ENCODE measurements at places on chromosomes 2 and 18.

DNA sequence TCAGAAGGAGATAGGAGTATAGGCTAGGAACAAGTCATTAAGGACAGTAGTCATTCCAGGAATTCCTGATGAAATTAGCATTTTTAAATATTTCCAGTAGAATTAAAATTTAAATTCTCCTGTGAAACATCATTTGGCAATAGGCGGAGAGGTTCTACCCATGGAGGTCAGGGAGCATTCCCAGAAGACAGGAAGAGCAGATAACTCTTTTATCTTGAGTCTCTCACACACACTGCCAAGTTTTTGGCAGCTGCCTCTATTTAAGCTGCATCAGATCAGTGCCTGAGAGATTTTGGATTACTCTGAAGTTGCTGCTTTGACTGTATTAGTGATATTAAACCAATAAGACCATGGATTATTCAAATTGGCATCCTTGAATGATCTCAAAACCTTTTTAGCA, 714.7 kb downstream of the EPHA4 start:
- no peak overlapping the region for H3K27ac ChIP-seq
- no peaks in the 10 kb centered on the region for H3K36me3 ChIP-seq
- no peaks in the 10 kb centered on the region for H3K27me3 ChIP-seq
- H3K4me3 ChIP-seq: no peak overlapping the region

GRCh38 chr2:197207106-197207505, 103.5 kb downstream of the ANKRD44 start:
- no peak for DNase-seq
- H3K4me3 ChIP-seq: no peak overlapping the region
- H3K27me3 ChIP-seq: no peaks in the 10 kb centered on the region
- no peak overlapping the region for H3K27ac ChIP-seq

- DNase-seq: no peak
- H3K4me1 ChIP-seq: no peaks in the 10 kb centered on the region
- no peaks in the 10 kb centered on the region for H3K27me3 ChIP-seq
- no peak overlapping the region for H3K27ac ChIP-seq
- no peaks in the 10 kb centered on the region for H3K36me3 ChIP-seq
- no peak overlapping the region for H3K4me3 ChIP-seq
Observed at GRCh38 chr18:33375829-33376228, 64.7 kb downstream of the CCDC178 start.

DNA sequence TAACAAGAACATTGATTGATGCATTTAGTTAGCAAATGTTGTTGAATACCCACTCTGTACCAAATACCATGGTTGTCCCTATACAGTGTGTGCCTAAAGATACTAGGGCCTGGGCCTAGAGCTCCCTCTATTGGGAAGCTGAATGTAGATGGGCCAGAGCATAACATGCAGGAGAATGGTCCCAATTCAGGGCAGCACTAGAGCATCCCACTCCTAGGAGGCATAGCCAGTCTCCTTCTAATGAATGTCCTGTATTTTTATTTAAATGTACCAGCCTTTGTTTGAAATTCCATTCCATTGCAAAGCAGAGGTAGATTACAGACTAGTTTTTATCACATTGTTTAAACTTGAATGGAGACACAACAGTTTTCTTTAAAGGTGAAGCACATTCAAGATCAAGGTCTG, 90.6 kb downstream of the FEZ2 start:
- H3K4me3 ChIP-seq: no peak overlapping the region
- peaks cover 10% of the 10 kb centered on the region for H3K36me3 ChIP-seq
- H3K4me1 ChIP-seq: no peaks in the 10 kb centered on the region
- no peak for DNase-seq
- H3K27ac ChIP-seq: no peak overlapping the region
- H3K27me3 ChIP-seq: no peaks in the 10 kb centered on the region

DNA sequence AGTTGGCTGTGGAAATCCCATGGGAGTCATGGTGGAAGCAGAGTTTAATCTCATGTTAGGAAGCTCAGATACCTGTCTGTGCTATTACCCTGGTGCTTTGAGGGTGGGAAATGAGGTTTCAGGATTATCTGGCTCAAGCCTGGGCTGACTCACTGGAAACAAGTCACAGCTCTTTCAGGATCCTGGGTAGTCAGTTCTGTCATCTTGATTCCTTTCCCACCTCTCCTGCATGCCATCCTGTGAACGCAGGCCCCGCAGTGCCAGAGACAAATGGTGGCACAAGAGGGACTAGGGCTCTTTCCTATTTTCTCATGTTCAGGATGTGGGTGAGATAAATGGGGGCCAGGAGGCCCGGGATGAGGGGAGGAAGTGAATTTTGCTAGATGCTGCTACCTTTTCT, 3.7 kb upstream of the FAM136A start:
- H3K36me3 ChIP-seq: no peaks in the 10 kb centered on the region
- no peak for DNase-seq
- H3K4me1 ChIP-seq: peaks cover 7% of the 10 kb centered on the region
- no peak overlapping the region for H3K27ac ChIP-seq

DNA sequence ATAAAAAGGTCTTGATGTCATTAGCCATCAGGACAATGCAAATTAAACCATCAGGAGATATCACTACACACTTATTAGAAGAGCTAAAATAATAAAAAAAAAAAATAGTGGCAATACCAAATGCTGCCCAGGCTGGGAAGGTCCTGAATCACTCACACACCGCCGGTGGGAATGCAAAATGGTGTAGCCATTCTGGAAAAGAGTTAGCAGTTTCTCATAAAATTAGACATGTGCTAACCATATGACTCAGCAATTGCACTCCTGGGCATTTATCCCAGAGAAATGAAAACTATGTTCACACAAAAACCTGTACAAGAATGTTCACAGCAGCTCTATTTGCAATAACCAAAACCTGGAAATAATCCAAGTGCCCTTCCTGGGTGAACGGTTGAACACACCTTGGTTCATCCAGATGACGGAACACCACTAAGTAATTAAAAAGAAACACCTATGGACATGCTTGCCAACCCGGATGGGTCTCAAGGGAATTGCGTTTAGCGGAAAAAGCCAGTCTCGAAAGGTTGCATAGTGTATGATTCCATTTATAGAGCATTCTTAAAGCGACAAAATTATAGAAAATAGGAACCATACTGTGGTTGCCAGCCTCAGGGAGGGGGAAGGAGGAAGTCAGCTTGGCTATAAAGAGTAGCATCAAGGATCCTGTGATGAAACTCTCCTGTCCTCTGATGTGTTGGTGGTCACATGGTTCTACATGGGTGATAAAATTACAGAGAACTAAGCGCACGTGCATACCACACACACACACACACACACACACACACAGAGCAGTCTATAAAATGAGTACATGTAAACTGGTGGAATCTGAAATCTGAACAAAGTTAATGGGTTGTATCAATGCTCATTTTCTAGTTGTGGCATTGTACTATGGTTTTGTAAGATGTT, 4.6 kb downstream of the MBP start:
- H3K27ac ChIP-seq: peak overlapping the region; percentile 73
- H3K4me3 ChIP-seq: peak overlapping the region; percentile 49
- no peaks in the 10 kb centered on the region for H3K36me3 ChIP-seq
- no peak for DNase-seq
- H3K4me1 ChIP-seq: peaks cover 56% of the 10 kb centered on the region

GRCh38 chr2:239184968-239185903, 215.6 kb downstream of the HDAC4 start:
- H3K36me3 ChIP-seq: peaks cover 4% of the 10 kb centered on the region
- no peak overlapping the region for H3K4me3 ChIP-seq
- DNase-seq: no peak
- no peaks in the 10 kb centered on the region for H3K27me3 ChIP-seq

- H3K36me3 ChIP-seq: peaks cover 3% of the 10 kb centered on the region
- H3K4me3 ChIP-seq: no peak overlapping the region
- no peak overlapping the region for H3K27ac ChIP-seq
- DNase-seq: no peak
- no peaks in the 10 kb centered on the region for H3K27me3 ChIP-seq
Observed at GRCh38 chr2:28707592-28707991, 44.0 kb upstream of the PPP1CB start.

DNA sequence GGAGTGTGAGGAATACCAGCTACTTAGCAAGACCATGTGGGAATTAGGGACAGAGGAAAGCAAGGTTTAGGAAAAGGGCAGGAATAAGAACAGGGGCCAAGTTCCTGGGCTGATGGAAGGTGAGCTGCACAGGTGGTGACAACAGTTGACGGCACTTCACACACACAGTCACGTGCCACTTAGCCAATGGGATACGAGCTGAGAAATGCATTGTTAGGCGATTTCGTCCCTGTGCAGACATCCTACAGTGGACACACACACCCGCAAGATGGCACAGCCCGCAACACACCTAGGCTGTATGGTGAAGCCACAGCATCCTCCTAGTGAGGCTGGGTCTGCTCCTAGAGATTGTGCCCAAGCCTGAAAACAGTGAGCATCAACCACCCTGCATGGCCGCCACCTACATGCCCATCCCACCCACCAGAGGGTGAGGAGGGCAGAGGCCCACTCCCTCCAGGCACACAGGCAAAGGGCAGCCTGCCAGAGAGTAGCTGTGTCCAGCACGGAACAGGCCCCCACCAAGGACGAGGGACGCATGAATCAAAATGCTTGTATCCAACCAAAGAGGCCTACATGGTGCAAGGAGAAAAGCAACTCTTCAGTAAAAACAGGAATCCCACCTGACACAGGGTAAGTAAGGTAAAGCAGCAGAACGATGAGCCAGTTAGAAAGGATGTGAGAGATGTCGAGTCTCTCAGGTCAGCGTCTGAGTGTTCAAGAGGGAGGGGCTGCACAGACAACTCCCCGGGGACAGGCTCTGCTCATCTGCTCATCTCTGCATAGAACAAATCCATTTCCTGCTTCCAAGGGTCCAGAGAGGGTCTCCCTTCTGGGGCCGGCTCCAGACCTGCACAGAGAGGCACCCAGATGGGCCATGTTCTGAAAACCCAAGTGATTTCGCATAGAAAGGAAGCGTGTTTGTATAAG, 51.3 kb downstream of the ZNF516 start:
- H3K27me3 ChIP-seq: no peaks in the 10 kb centered on the region
- DNase-seq: no peak
- H3K27ac ChIP-seq: no peak overlapping the region
- no peak overlapping the region for H3K4me3 ChIP-seq
- peaks cover 6% of the 10 kb centered on the region for H3K4me1 ChIP-seq

GRCh38 chr2:201440182-201440581, 11.1 kb downstream of the TRAK2 start:
- H3K27ac ChIP-seq: no peak overlapping the region
- no peaks in the 10 kb centered on the region for H3K27me3 ChIP-seq
- H3K36me3 ChIP-seq: no peaks in the 10 kb centered on the region
- H3K4me3 ChIP-seq: no peak overlapping the region
- DNase-seq: no peak

DNA sequence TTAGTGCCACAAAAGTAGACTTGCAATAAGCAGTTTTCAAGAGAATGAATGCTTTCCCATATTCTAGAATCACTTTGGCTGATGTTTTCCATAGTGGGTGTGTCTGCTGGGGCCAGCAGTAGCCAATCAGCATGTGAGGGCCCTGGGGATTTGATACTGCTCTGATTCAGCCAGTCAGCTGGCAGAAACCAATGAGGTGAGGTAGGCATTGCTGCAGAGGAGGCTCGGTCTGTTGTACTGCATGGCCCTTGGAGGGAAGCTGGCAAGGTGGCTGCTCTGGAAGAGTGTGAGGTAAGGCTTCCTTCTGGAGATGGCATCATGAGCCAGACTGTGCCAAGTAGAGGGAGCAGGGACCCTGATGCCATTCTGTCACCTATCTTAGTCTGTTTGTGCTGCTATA, 22.7 kb downstream of the TMEM87B start:
- no peak overlapping the region for H3K27ac ChIP-seq
- H3K36me3 ChIP-seq: peaks cover 18% of the 10 kb centered on the region
- H3K27me3 ChIP-seq: no peaks in the 10 kb centered on the region
- DNase-seq: no peak
- H3K4me1 ChIP-seq: no peaks in the 10 kb centered on the region
- no peak overlapping the region for H3K4me3 ChIP-seq

- H3K36me3 ChIP-seq: no peaks in the 10 kb centered on the region
- no peak for DNase-seq
- peaks cover 18% of the 10 kb centered on the region for H3K4me1 ChIP-seq
- peak overlapping the region; percentile 93 for H3K4me3 ChIP-seq
- no peaks in the 10 kb centered on the region for H3K27me3 ChIP-seq
Observed at GRCh38 chr2:164839914-164840457, 1.6 kb downstream of the COBLL1 start.

DNA sequence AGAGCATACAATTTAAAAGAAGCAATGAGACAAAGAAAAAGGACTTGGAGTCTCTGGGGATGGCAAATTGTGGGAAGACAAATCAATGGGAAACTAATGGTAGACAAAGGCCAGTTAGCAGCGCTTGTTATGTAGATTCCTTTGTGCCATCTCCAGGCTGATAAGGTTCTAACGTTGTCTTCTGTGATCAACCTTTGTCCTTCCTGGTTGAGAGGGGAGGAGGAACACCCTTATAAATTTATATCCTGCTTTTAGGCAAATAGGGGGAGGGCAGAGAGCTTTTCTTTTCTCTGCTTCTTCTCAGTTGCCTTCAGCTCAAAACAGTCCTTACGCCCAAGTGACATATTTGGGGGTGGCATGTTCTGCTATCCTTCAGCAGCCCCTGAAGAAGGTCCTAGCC, 89.8 kb downstream of the STPG4 start:
- H3K4me3 ChIP-seq: no peak overlapping the region
- no peaks in the 10 kb centered on the region for H3K36me3 ChIP-seq
- no peaks in the 10 kb centered on the region for H3K27me3 ChIP-seq
- H3K27ac ChIP-seq: peak overlapping the region; percentile 95

GRCh38 chr18:56741685-56742084, 90.5 kb downstream of the WDR7 start:
- H3K27ac ChIP-seq: no peak overlapping the region
- H3K36me3 ChIP-seq: no peaks in the 10 kb centered on the region
- H3K27me3 ChIP-seq: no peaks in the 10 kb centered on the region
- H3K4me3 ChIP-seq: no peak overlapping the region

GRCh38 chr18:62749389-62749788, 34.0 kb downstream of the PHLPP1 start:
- no peaks in the 10 kb centered on the region for H3K27me3 ChIP-seq
- H3K27ac ChIP-seq: no peak overlapping the region
- peaks cover 13% of the 10 kb centered on the region for H3K4me1 ChIP-seq
- no peak overlapping the region for H3K4me3 ChIP-seq

DNA sequence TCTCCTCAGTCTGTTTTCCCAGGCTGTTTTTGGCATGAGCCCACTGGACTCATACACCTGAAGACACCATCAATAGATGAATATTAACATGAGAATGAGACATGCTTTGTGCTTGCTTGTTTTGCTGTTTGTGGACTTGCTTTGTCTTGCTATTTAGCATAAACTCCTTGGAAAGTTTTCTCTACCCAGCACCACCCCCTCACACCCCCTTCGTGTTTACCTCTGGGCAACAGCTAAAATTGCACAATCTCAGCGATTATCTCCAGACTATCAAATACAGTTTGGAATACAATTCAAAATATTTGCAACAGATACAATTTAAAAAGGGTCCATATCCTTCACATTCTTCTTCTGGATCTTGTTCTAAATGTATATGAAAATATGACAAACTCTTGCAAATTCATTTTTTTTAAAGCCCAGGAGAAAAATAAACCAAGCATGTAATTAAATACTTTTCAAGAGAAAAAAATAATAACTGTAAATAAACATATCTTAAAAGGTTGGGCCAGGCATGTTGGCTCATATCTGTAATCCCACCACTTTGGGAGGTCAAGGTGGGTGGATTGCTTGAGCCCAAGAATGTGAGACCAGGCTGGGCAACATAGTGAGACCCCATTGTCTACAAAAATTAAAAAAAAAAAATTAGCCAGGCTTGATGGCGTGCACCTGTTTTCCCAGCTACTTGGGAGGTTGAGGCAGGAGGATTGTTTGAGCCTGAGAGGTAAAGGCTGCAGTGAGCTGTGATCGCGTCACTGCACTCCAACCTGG, 32.3 kb upstream of the PMAIP1 start:
- H3K27ac ChIP-seq: no peak overlapping the region
- no peaks in the 10 kb centered on the region for H3K4me1 ChIP-seq
- H3K4me3 ChIP-seq: no peak overlapping the region
- H3K36me3 ChIP-seq: no peaks in the 10 kb centered on the region

GRCh38 chr2:10790228-10790973, 22.2 kb downstream of the PDIA6 start:
- no peak overlapping the region for H3K4me3 ChIP-seq
- no peak for DNase-seq
- no peak overlapping the region for H3K27ac ChIP-seq
- no peaks in the 10 kb centered on the region for H3K27me3 ChIP-seq

All from thoracic aorta (tissue), 2 donors.